Kidney (tissue), 22 donors: ENCODE measurements at places on chromosomes 5 and 9. TPM values are rescaled to one million over a fixed set of nuclear protein-coding genes. Genes with fewer than 3 reads are reported as not detected.

DNA sequence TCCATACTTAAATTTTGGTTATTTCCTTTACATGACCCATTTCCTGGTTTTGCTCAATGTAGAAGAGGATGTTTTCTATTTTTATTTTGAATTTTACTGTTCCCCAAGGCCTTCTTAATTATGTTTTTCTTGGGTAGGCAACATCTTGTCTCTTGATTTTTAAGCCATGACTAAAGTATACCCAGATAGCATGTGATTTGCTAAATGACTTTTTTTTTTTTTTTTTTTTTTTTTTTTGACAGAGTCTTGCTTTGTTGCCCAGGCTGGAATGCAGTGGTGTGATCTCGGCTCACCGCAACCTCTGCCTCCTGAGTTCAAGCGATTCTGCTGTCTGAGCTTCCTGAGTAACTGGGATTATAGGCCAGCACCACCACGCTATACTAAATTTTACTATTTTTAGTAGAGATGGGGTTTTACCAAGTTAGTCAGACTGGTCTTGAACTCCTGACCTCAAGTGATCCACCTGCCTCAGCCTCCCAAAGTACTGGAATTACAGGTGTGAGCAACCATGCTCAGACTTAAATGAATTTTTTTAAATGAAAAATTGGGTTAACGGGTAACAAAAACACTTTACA lies 198.6 kb upstream of the DAB2 start:
- no peaks in the 10 kb centered on the region for H3K27me3 ChIP-seq
- peaks cover 6% of the 10 kb centered on the region for H3K4me1 ChIP-seq
- no peak for DNase-seq
- H3K27ac ChIP-seq: no peak overlapping the region
- H3K36me3 ChIP-seq: no peaks in the 10 kb centered on the region
- no peak overlapping the region for H3K4me3 ChIP-seq

- no peak overlapping the region for H3K27ac ChIP-seq
- no peaks in the 10 kb centered on the region for H3K36me3 ChIP-seq
These were observed 41.2 kb downstream of the DNAJC21 start for GRCh38 chr5:34970552-34970951.

GRCh38 chr9:129423216-129423615 lies 197.7 kb downstream of the C9orf50 start:
- no peak overlapping the region for H3K27ac ChIP-seq
- H3K36me3 ChIP-seq: no peaks in the 10 kb centered on the region
- H3K4me3 ChIP-seq: no peak overlapping the region
- no peak for DNase-seq

GRCh38 chr5:77321793-77322394 lies 111.4 kb downstream of the PDE8B start:
- H3K27ac ChIP-seq: no peak overlapping the region
- H3K4me3 ChIP-seq: no peak overlapping the region
- peaks cover 2% of the 10 kb centered on the region for H3K4me1 ChIP-seq
- DNase-seq: no peak

- no peak overlapping the region for H3K4me3 ChIP-seq
- H3K36me3 ChIP-seq: peaks cover 15% of the 10 kb centered on the region
- peak overlapping the region; percentile 70 for H3K27ac ChIP-seq
These were observed 70.0 kb downstream of the SECISBP2 start for GRCh38 chr9:89388084-89388867.

RETREG1 gene
- 104 TPM for total RNA-seq

ZNF608 gene
- total RNA-seq: 35.8 TPM

SLC25A48 gene
- 1.7 TPM for total RNA-seq

PCDH1 gene
- 147 TPM for total RNA-seq
